ENCODE measurements at places on chromosomes 16 and 17.

GRCh38 chr17:71735893-71736292 lies 384.9 kb upstream of the SOX9 start:
- no peak for DNase-seq

GRCh38 chr17:41547921-41548843 lies 20.1 kb upstream of the KRT19 start:
- DNase-seq = peak; percentile 29

DNA sequence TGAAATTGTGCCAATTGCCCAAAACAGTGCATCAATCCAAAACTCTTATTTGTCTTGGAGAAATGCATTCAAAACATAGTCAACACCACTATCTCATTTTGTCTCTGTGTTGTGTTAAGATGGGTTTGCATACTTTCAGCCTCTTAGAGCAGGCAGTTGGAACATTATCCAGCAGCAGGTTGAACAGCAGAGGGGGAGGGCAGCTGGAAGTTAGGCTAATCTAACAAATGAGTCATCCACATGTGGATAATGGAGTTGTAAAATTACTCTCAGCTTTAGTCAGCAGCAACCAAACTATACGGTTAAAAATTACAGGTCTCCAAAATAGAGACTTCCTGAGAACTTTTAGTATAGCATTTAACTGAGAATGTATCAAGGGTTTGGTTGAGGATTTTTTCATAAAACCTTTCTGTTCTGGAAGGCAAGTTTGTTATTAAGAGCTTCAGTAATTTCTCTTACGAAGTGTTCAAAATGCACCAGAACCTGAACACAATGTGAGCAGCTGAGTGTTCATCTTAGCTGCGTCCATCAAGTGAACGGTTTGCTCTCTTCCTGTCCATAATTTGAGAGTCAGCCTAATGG lies 46.3 kb downstream of the PRKCA start:
- no peak for DNase-seq

DNA sequence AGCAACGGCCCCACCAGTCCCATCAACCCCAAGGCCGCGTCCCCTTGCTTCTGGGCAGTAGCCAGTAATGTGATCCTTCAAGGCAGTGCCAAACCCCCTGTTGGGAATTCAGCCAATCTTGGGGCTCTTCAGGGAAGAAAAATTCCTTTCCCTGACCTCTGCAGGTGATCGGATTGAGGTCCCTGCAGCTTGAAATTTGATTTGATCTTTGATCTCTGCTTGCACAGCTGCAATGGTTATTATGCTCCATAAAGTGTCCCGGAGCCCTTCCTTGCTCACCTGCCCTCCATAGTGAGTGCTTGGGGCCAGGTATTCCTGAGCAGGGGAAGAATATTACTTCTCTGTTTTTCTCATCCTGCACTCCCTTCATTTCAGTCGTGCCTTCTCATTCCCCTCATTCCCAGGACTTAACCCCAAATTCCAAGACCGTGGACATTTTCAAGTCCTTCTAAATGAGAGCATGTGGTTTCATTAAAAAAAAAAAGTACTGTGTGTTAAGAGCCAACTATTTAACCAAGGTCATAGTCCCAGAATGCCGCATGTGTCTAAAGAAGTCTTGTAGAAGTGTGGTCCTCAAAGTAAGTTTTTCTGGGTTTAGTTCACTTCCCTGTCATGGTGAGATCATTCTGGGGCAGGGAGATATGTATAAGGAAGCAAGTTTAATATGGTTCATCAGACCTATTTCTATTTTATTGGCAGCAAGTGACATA lies 56.3 kb downstream of the SOX9 start:
- no peak for DNase-seq
